ENCODE measurements at places on chromosomes 12 and 14.

- DNase-seq: peak; percentile 41
Observed at GRCh38 chr12:2583091-2583497, 211.7 kb upstream of the FKBP4 start.

DNA sequence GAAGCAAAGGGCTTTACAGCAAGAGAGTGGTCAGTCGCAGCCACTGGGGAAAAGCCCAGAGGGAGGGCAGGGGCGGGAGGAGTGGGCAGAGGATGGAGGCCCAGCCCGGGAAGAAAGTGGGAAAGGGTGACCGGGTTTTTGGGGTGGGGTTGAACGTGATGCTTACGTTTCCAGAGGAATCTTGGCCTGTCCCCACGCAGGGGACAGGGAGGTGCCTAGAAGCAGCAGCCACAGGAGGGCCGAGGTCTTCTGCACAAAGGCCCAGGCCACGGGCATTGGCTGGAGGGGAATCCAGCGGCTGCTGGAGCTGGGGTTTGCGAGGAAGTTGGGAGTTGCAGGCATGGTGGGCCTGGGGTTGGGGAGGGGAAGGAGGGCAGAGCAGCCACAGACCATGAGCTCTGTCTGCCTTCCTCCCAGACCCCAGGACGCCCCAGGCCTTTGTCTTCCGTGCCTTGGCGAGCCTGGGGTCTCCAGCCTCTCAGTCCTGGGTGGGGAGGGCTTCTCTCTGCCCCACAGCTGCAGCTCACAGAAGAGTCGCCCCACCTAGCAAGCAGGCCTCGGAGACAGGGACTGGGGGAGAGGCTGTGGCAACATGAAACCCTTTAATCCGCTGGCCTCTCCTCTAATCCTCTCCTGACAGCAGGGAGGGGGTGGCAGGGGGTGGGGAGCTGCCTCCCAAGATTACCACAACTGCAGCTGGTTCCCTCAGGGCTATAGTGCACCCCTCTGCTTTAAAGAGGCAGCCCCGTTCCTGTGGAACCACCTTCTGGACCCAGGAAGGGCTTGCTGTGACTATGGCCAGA is at the start of gene CACNA2D4:
Gene CACNA2D4 (minus strand): TSS at position 572 of the 803 bp plus-strand sequence. CDS start 179 bp downstream, at position 393.
- DNase-seq: no peak

GRCh38 chr14:71319666-71320065 is 412.4 kb downstream of the PCNX1 start:
- DNase-seq: peak; percentile 12

DNA sequence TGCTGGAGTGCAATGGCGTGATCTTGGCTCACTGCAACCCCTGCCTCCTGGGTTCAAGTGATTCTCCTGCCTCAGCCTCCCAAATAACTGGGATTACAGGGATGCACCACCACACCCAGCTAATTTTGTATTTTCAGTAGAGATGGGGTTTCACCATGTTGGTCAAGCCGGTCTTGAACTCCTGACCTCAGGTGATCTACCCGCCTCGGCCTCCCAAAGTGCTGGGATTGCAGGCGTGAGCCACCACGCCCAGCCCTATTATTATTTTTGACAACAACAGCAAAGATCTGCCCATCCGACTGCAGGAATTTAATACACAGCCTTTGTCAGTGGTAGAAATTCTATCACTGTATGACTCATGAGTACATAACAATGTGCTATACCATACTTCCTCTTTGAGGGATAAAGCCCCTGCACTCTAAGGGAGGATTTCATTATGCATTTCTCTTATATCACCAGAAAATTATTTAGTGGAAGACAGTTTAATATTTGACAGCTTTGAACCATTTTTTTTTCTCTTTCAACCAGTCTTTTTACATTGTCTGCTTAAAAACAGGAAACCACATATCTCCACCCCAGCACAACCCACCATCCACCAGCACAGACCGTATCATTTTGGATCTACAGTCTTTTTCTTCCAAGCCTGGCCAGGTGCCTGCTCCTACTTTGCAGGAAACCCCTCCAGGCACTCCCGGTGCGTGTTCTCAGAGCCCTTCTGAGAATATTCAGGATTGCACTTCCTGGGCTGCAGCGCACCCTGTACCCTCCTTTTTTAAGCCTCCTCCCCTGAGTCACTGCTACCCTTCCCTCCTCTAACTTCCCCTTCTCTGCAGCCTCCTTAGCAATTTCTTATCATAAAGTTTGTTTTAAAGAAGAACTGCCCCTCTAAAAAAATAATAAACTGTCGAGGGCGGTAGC is 594 bp downstream of the ARHGDIB start:
- no peak for DNase-seq

GRCh38 chr14:57171363-57171762 is 97.3 kb downstream of the EXOC5 start:
- no peak for DNase-seq

GRCh38 chr12:86196465-86196864 is 59.7 kb downstream of the MGAT4C start:
- DNase-seq: no peak

DNA sequence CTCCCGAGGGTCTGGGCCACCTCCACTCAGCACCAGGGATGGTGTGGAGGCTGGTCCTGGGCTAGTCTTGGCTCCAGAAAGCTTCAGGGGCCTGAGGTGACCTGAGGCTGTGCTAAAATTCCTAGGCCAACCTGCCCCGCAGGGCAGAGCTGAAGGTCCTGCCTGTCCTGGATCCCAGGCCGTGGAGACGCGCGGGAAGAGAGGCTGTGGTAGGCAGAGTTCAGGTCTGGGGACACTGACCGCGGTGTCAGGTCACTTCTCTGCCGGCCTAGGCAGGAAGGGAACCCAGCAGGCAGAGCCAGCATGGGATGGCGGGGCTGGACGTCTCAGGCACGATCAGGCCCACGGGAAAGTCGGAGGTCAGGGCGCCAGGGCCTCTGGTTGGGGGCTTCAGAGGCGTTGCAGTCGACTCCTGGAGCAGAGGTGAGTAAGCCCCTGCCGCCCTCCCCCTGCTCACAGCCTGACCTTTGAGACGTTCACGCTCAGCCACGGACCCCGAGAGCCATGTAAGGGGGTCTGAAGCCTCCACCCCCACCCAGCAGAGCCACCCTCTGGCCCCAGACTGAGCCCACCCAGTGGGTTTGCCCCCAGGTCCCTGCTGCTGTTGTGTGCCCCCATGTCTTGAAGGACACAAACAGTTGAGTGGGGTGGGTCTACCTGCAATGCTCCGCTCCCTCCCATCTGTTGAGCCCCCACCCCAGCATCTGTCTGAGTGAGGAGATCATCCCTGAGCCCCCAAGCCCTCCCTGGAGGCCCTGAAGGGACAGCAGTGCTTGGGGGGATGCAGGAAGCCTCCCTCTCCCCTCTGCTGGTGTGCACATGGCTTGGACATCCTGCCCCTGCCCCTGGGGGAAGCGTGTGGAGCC is 142.7 kb downstream of the KIF26A start:
- DNase-seq: no peak

GRCh38 chr12:109729371-109729781 is 15.8 kb downstream of the FAM222A start:
- peak; percentile 54 for DNase-seq

- peak; percentile 7 for DNase-seq
Observed at GRCh38 chr12:8038659-8039114, 6.2 kb downstream of the FOXJ2 start.

DNA sequence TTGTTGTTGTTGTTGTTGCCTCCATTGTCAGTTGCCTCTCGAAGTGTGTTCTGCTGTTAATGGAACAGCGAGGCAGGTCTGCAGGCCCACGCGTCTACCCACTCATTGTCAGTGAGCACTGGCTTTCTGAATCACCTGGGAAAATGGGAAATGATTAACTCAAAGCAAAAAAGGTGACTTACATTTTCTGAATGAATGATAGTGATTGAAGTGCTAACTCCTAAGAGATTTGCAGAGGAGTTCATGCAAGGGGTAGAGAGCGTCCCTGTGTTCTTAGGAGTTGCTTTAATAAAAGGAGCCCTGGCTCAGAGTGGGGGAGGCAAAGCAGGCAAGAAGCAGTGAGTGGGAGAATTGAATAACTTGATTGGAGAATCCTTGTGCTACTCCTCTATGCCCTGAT is 177.6 kb downstream of the CAND1 start:
- DNase-seq: no peak

- no peak for DNase-seq
Observed at GRCh38 chr12:13004986-13005385, 4.9 kb upstream of the HEBP1 start.

DNA sequence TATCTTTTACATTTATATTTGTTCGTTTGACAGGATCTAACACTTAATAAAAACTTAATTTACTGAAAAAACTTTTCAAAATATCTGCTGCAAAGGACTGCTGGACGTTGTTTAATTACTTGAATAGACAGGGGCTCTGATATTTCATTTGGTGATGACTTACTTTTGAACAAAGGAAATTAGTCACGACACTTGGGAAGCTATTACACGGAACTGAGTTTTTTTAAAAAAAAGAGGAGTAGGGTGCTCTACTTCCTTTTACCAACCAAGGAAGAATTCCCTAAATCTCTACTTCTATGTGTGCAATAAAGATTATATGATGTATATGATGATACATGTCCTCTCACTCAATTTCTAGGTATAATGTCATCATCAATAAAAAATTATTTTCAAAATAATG is 4.7 kb downstream of the FGD6 start:
- DNase-seq: no peak

GRCh38 chr12:55610598-55610997 is 26.1 kb upstream of the OR10P1 start:
- no peak for DNase-seq

GRCh38 chr14:78951602-78952001 is 781.4 kb downstream of the NRXN3 start:
- no peak for DNase-seq

GRCh38 chr12:107900588-107900987 is 126.1 kb downstream of the ASCL4 start:
- DNase-seq: no peak

DNA sequence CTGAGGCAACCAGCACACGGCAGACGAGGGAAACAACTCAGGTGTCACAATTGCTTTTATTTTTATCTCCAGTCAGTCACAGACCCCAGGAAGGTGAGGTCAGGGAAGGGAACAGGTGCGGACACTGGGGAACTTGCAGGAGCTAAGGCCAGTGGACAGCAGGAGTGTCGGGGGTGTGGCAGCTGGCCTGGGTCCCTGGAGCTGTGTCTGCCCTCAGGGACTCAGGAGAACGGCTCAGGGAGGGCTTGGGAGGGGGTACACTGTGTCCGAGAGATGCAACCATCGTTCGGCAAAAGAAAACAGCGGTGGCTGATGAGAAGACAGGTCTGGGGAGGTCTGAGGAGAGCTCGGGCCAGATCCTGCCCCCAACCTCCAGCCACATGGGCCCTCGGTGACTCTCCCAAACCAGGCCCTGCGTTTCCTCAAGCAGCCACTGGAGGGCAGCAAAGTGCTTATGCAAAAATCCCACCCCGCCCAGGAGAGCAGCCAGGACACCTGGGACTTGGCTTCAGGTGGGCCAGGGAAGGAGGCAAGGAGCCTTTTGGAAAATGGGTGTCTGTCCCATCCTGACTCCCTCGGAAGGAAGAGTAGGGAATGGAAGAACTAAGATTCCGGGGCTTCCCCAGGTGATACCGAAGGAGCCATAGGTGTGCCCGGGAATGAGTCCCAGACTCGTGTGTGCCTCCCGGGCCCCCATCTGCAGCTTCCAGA is 24.1 kb upstream of the BCDIN3D start:
- DNase-seq: peak; percentile 46

GRCh38 chr12:15556411-15557102 is 232.6 kb downstream of the EPS8 start:
- no peak for DNase-seq

DNA sequence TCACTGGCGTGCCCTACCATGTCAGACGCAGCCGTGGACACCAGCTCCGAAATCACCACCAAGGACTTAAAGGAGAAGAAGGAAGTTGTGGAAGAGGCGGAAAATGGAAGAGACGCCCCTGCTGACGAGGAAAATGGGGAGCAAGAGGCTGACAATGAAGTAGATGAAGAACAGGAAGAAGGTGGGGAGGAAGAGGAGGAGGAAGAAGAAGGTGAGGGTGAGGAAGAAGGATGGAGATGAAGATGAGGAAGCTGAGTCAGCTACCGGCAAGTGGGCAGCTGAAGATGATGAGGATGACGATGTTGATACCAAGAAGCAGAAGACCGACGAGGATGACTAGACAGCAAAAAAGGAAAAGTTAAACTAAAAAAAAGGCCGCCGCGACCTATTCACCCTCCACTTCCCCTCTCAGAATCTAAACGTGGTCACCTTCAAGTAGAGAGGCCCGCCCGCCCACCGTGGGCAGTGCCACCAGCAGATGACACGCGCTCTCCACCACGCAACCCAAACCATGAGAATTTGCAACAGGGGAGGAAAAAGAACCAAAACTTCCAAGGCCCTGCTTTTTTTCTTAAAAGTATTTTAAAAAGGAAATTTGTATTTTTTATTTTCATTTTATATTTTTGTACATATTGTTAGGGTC is 13.2 kb downstream of the TRIP11 start:
- DNase-seq: no peak

GRCh38 chr12:119660076-119660475 is 7.9 kb upstream of the PRKAB1 start:
- DNase-seq: no peak

DNA sequence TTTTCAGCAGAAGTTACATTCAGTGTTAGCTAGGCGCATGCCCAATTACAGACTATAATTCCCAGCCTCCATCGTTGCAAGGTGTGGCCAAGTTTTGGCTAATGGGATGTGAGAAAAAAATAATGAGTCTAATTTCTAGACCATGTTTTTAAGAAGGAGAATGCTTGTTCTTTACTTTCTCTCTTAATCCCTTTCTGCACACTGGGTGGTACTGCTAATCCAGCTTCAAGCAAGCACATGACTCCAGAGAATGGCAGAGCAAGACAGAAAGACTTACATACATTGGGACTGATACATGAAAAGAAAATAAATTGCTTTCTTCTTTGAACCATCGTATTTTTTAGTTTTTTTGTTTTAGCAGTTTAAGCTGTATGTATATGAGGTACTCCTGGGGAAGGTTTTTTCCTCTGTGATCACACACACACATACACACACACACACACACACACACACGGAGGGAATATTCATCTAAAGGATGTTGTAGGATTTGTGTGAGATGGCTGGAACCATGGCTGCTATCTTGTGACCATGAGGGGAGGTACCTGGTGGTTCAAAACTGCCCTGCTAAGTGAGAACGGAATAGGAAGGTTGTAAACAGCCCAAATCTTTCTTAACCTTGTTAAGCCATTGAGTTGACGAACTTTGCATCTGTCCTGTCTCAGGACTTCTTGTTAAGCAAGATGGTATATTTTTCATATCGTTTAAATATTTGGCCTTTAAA is 34.3 kb upstream of the LTA4H start:
- no peak for DNase-seq

- DNase-seq: no peak
Observed at GRCh38 chr14:51847489-51847796, 13.0 kb upstream of the GNG2 start.

DNA sequence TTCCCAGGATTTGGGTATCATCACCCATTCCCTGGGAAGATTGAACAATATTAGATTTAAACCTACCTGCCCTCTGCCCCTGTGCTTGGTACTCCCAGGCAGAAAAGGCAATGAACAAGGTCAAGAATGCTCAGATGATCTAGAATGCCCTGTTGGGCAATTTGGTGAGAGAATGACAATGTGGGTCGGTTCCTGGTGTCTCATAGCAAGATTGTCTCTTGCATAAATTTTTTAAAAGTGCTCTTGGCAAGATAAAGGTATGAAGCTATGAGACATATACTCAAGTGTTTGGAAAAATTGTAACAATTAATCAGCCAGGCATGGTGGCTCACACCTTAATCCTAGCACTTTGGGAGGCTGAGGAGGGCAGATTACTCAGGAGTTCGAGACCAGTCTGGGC is 86.0 kb upstream of the OTX2 start:
- no peak for DNase-seq

Data from NCI-H1436 (cell line).